ENCODE measurements at places on chromosomes 11 and 22.

DNA sequence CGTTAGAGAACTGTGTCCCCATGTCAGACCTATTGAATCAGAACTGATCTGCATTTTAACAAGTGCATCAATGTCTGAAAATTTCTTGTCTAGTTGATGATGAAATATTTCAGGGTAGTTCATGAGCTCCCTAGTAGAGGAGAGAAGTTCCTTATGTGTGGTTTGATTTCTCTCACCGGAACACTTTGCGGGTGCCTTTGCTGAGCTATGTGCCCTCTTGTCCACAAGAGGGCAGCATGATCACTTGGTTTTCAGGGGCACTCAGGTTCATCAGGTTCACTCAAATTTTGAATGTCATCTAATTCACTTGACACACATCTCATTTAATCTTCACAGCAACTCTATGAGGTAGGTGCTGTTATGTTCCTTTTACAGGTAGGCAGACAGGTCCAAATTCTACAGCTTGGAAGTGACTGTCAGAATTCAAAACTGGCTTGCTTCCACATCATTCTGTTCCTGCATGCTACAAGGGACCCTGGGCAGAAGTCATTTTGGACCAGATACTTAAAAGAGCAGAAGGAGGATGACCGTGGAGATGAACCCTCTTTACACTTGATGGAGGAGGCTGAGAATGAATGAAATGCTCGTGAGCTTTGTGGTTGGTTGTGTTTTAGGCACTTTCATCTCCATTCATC is 55.6 kb downstream of the P4HA3 start:
- peak; percentile 35 for DNase-seq

DNA sequence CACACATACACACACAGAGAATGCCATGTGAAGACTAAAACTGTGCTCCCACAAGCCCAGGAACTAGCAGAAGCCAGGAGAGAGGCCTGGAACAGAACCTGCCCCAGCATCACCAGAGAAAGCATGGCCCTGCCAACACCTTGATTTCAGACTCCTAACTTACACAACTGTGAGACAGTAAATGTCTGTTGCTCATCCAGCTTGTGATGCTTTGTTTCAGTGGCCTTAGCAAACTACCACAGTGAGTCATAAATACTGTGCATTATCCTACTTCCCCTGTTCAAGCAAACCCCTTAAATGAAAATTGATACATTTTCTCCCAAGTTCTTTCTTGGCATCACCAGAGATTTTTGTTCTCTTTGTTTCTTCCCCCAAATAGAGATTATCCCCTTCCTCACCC is 1539.4 kb upstream of the TENM4 start:
- no peak for DNase-seq

- DNase-seq = no peak
These were observed 57.3 kb downstream of the CD82 start for GRCh38 chr11:44622721-44623258.

DNA sequence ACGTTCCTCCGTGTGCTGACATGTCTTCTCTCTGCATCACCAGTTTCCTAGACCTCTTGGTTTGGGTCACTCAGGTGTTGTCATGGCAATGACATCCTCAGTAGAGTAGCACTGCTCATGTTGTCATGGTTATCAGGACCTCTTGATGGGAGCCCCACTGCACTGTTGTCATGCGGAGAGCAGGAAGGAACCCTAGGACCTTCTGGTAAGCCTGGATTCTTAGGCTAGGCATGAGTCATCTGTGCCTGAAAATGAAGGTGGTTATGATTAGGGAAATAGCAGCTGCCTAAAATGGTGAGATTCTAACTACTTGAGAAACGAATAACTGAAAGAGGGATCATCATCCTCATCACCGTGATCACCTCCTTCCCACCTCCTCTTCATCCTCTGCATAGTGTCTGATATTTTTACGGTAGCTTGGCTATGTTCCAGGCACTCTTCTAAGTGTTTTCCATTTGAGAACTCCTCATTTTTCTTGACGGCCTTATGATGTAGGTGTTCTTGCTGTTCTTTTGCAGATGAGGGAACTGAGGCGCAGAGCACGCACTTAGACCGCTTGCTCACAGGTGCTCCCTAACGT is 858.4 kb downstream of the NTM start:
- DNase-seq = no peak

DNA sequence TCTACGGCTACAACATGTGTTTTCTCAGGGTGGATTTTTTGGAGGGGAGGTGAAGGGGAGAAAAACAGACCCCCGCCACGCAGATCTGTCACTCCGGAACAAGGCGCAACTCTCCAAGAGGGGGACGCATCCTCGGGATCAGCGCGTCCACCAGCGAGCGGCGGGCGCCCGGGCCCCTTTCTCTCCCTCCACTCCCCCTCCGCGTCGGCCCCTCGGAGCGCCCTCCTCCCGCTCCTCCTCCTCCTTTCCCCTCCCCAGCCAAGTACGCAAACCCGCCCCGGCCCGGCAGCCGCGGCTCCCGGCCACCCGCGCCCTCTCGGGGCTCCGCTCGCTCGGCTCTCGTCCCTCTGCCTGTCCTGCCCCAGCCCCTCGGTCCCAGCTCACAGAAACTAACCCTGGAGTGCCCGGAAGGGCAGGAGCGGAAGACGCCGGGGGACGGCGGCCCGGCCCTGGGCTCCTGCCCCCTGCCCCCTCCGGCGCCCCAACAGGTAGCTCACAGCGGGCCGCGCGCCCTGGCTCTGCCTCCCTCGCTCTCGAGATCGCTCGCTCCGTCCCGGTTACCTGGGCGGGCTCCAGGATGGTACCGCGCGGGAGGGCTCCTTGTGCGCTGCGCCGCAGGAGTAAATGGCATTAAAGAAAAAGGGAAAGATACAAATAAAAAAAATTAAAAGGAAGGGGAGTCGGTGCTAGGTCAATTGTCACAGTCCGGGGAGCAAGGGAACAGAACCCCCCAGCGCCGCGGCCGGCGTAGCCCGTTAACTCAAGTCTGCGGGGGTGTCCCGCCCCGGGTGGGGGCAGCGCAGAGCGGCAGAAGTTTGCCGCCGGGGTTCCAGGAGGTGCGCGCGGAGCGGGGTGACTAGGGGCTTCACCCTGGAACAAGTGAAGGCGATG is 131.4 kb upstream of the C11orf58 start:
- DNase-seq = no peak
